ENCODE measurements at places on chromosomes 4 and X.

GRCh38 chr4:36665985-36666527, 384.6 kb downstream of the DTHD1 start:
- no peak for DNase-seq

DNA sequence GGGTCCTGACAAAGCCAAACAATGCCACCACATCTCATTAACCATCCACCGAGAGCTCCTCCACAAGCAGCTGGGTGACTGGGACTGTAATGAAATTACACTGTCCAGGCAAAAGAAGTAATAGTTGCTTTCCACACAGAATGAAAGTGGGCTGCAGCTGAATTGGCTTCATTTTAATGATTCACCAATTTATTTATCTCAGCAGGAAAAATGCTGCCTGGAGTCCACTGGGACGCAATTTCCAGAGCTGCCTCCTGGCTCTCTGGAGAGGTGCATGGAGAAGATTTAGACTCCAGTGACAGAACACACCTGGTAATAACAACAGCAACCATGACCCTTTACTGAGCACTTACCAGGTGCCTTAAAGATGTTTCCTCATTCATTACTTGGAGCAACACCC, 226.7 kb downstream of the LDB2 start:
- DNase-seq = no peak

GRCh38 chrX:65196758-65197360, 220.6 kb upstream of the ZC4H2 start:
- no peak for DNase-seq

DNA sequence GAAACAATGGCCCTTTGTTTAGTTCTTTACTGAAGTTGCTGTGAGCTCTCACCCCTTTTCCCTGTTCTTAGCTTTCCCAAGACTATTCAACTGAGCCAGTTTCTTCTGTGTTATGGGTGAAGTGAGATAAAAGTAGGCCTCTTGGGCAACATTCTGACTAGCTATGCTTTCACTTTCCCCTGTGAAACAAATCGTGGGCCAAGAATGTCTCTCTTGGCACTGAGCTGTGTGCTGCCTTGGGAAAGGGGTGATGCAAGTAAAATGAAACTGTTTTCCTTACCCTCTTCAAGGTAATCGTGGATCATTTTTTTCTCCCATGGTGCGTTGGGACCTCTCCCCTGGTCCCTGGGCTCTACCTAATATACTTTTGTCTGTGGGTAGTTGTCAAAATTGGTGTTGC, 653.9 kb upstream of the MAGEB2 start:
- DNase-seq = no peak

DNA sequence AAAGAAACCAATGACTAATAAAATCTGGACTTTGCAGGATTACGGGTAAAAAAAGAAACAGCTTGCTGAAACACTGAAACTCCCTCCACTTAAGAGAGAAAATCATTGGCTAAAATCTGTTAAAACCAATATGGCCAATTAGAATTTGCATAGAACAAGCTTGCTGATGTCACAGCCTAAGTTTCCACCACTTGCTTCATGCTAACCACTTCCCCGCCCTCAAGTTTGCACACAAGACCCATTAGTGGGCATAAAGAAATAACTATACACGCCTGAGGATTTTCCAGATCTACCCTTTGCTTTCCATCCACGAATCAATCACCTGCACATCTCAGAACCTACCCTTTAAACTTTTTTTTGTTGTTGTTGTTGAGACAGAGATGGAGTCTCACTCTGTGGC, 42.7 kb upstream of the PHEX start:
- DNase-seq = no peak

DNA sequence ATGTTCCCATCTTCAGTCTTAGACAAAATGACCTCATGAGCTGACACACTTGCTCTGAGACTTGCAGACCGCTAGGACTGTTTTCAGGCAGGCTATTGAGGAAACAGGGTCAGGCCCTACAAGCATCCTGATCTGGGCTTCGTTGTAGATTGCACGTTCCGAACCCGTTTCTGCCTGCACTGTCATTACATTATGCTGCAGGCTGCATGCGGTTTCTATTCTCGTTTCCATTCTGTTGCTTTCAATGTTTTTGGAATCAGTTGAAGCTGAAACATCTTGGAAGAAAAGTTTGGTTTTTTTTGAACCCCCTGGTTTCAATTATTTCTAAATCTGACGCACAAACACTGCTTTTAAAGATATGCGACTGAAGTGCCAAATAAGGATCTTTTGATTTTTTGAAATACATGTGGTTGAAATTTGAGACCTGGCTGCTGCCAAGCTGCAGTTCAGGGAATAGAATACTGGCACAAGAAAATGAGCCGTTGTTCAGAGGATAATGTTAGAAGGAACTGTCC, 716.1 kb upstream of the INTU start:
- DNase-seq = no peak

- no peak for DNase-seq
Measured at GRCh38 chrX:135000516-135000915, 9.7 kb downstream of the SMIM10 start.

DNA sequence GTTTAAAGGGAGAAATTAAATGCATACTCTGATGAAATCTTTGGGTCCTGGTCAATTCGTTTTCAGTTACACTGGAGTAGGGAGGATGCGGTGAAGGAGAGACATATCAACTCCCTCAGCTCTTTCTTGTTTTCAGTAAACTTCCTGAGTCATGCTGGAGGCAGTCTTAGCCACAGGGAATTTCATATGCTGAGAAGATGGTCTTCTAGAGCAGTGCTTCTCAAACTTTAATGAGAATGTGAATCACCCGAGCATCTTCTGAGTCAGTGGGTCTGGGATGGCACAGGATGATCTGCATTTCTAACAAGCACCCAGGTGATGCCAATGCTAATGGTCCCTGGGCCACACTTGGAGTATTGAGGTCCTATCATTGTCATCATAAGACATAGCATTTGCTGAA, 214.5 kb downstream of the KIT start:
- no peak for DNase-seq

DNA sequence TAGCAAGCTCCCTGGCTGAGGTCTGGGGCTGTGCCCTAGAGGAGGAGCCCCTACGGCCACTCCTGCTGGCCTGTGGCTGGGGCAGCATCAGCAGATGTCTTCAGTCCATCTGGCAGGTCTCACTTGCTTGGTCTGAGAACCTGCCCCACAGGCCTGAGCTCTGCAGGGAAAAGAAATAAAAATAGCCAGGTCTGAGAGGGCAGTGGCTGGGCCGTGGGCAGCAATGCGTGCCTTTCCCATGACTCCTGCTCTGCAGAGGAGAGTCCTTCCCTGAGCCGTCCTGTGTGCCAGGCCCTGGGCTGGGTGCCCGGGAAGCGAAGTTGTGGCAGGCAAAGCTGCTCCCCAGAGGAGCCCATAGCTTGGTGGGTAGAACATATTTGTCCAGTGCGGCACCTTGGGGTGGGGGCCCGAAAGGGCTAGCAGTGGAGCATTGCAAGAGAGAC, 11.3 kb upstream of the KIAA0232 start:
- no peak for DNase-seq

GRCh38 chrX:102339312-102340298, 92.6 kb downstream of the NXF2 start:
- DNase-seq = peak; percentile 88

DNA sequence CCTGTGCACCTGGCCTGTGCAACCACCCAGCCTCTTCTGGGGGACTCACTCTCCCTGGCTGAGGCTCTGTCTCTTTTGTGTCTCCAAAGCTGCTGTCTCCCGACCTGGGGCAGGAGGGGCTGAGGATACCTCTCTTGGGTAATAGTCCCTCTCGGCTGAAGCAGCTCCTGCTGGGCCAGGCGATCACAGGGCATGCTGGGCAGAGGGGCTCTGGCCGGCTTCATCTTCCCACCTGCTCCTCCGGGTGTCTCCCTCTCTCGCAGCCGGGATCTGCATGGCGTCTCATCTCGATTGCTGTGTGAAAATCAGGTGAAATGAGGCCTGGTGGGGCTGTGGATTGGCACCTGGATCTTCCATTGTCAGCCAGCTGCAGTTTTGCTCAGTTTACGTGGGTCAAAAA, 53.2 kb downstream of the MGST2 start:
- DNase-seq = no peak

All from vagina (tissue), 2 donors.